ENCODE measurements at places on chromosomes 2 and 18.
A peak's percentile ranks its signal among the peaks of the same experiment; 100 is the strongest.

GRCh38 chr2:188852772-188853171, 121.4 kb upstream of the COL3A1 start:
- no peak for DNase-seq

DNA sequence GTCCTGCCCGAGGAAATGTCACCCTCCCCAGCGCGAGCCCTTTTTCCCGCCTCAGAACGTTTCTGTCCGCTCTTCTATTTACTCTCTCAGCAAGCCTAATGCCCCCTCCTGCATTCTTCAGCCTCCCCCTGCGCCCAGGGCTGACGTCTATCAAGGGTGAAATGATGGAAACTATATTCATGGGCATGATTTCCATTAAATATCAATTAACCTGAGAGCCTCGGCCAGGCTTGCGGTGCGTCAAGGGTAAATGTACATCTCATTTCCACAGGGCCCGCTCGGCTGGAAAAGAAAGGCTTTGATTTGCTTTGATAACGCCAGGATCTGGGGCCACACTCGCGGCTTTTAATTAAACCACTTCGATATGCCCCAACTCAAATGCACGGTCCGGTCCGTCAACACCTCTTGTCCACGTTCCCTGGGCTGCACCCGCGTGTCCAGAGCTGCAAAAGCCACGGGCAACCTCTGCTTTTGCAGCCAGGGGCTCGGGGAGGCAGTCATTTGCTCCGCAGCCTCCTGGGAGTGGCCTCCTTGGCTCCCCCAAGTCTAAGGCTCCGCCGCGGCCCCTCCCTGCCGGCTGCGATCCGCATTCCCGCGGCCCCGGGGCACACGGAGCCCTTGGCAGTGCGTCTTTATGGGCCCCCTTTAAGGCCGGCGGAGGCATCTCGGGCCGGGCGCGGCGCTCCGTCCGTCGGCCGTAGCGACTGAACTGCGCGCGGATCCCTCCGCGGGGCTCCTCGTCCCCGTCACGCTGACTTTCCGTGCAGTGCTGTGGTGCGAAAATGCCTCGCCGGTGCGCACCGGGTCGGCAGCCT, at the start of gene HOXD8:
Gene HOXD8, plus strand, starts transcription at position 724 of the 815 bp plus-strand sequence. CDS start 662 bp downstream, outside the sequence.
- peak; percentile 66 for DNase-seq

DNA sequence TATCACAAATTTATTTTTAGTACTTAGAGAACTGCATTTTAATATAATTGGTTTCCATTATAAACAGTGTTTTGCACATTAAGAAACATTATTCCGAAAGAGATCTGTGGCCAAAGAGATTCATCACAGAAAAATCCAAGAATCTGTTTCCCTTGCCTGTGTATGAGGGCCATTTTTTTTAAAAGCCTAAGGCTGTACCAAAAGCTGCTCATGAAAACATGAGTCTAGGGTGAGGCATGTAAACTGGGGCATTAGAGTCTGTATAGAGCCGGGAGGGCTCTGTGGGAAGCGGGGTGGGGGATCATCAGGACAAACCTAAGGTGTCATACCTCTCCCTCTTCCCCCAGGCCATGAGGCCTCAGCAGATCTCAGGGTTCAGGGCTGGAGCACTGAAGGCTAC, 223.8 kb downstream of the FBXO15 start:
- no peak for DNase-seq

GRCh38 chr2:25226827-25227226, 58.4 kb upstream of the POMC start:
- no peak for DNase-seq

DNA sequence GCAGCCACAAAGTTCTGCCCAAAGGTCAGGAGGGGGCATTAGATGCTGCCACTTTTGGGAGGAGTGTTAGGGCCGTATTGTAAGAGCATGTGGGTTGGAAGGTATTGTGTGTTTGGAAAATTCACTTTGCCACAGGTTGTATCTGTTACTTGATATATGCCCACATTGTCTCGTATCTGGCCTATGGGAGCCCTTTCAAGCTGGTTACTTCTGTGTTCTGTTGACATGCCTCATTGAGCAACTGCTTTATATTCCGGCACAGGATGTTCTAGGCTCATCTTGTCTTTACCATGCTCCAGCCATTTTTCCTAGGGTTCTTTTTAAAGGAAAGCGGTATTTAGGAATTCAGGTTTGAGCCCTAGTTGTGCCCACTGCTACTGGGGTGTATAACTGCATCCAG, 6.0 kb downstream of the ADNP2 start:
- no peak for DNase-seq

- no peak for DNase-seq
These were observed 40.4 kb downstream of the PTPN2 start for GRCh38 chr18:12843420-12844350.

- DNase-seq: no peak
These were observed 311.9 kb upstream of the EPHA4 start for GRCh38 chr2:221883976-221884375.

DNA sequence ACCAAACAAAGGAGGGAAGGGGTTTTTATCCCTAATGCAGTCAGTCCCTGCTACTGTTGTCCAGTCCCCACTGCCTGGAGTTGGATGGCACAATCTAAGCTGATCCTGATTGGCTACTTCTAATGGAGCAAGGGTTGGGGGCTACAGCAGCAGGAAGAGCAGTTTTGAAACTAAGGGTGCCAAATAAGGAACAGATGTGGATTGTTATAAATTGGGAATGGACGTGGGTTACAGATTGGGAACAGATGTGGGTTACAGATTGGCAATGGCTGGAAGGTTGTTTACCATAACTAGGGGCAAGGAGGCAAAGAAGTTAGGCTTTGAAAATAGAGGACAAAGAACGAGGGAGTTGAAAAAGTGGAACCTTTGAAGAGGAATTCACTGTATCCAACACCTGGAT, 16.0 kb upstream of the PROM2 start:
- DNase-seq: no peak

DNA sequence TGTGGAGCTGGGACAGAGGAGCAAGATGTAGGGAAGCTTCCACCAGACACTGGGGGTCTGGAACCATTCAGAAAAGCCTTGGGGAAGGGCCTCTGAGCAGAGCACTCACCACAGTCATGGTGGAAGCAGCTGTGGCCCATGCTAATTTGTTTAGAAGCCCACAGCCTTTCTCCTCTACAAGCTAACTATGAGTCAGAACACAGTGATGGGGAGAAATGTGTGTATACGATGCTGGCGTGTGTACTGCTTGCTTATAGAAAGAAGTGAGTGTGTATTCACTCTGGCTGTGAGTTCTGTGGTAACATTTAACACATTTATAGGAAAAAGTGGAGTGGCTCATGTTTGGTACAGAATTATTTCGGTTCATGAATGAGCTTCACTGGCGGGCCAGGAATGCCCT, 157.0 kb upstream of the ACAA2 start:
- no peak for DNase-seq

Data from Jurkat, Clone E6-1 (cell line).